ENCODE measurements at places on chromosomes 13 and 19.

DNA sequence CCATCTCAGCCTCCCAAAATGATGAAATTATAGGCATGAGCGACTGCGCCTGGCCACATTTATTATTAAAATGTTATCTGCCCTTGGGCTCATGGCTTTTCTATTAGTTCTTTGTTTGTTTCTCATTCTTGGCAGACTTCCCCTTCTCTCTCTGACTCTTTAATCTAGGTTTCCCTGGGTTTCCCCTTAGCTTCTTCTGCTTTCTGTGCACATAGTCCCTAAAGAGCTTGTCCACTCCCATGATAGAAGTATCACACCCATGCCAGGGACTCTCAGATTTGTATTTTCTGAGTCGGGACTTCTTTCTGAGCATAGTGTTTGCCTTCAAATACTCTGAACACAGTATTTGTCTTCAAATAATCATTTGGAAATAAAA lies 38.6 kb upstream of the ITM2B start:
- DNase-seq = no peak

- no peak for DNase-seq
Observed at GRCh38 chr19:16849168-16849567, 20.0 kb downstream of the SIN3B start.

- no peak for DNase-seq
Observed at GRCh38 chr13:56713656-56714055, 427.1 kb upstream of the PRR20A start.

- DNase-seq = no peak
Observed at GRCh38 chr19:46634656-46635218, 1.3 kb downstream of the GNG8 start.

- no peak for DNase-seq
Observed at GRCh38 chr13:51993713-51994112, 17.5 kb downstream of the ATP7B start.

Data from stimulated activated CD8-positive, alpha-beta memory T cell treated with anti-CD3 and anti-CD28 coated beads, Interleukin-15, amount 100 ng/mL, for 24 hours (primary cell).